GM12891 (cell line): ENCODE measurements at places on chromosomes 12 and 14.

GRCh38 chr14:49619730-49620129, 696 bp downstream of the RPL36AL start:
- DNase-seq = no peak

- DNase-seq = no peak
Measured at GRCh38 chr12:93749515-93749914, 72.3 kb downstream of the CRADD start.

GRCh38 chr12:65881348-65881961, 57.2 kb downstream of the HMGA2 start:
- no peak for DNase-seq

- DNase-seq = no peak
Measured at GRCh38 chr14:59358102-59358501, 107.1 kb downstream of the GPR135 start.

- DNase-seq = no peak
Measured at GRCh38 chr12:120242275-120242799, 23.2 kb downstream of the PXN start.

GRCh38 chr14:54148251-54148650, 191.6 kb upstream of the BMP4 start:
- no peak for DNase-seq

DNA sequence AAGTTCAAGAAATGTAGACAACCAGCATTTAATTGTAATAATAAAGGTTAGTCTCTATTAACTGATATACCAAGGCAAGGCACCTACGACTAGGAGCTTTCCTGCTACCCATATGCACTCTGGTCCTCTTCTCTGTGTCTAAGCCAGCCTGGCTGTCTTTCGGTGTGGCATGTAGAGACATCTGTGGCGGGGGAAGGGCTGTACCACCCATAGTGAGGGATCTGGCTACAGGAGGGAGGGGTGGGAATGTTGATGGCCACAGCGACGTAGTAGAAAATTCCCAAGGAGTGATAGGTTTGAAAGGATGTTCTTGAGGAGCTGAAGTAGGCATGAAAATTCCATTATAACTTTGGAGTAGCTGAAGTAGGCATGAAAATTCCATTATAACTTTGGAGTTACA, 344.2 kb downstream of the ATP23 start:
- no peak for DNase-seq

GRCh38 chr12:2537868-2538541, 256.8 kb upstream of the FKBP4 start:
- no peak for DNase-seq

GRCh38 chr14:65838565-65838964, 426.0 kb downstream of the FUT8 start:
- no peak for DNase-seq

DNA sequence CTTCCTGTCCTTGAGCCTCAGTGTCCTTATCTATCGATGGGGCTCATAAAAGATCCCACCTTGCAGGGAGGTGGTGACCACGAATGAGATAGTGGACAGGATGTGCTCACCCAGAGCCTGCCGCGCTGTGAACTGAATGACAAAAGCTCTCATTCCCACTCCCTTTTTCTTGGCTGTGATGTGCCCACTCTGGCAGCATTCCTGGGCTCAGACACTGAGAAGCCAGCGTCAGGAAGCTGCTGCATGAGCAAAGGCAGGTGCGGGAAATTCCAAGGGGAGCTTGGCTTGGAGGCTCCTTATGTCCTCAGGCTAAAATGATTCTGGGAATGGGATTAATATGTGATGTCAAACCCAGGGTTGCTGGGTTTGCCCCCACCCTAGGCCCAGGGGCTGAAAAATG, 61.6 kb downstream of the EFCAB11 start:
- no peak for DNase-seq

DNA sequence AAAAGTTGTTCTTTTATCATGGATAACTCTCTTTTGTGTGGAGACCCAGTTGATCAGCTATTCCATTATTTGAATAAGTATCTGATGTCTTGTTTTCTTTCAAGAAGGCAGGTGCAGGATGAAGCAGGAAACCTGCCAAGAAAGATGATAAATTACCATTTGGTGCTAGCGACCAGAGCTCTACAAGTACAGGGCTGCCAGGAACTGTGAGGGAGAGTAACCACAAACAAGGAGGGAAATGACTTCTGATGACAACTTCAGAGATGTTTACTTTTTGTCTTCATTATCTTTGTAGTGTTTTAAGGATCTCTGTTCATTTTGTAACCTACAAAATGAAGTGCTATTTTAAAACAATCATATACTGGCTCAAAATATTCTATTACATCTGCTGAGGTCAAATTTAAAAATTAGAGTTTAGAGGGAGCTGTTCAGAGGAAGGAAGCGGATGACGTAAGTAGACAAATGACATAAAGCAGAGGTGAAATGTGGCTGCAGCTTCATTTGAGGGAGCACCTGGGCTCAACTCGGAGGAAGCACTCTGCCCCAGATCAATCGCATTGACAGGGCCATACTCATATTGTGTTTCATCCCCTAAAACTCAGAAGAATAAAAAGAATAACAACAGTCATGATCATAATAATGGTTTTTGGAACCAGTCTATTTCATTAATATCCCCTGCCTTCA, 226.8 kb downstream of the C12orf42 start:
- no peak for DNase-seq

DNA sequence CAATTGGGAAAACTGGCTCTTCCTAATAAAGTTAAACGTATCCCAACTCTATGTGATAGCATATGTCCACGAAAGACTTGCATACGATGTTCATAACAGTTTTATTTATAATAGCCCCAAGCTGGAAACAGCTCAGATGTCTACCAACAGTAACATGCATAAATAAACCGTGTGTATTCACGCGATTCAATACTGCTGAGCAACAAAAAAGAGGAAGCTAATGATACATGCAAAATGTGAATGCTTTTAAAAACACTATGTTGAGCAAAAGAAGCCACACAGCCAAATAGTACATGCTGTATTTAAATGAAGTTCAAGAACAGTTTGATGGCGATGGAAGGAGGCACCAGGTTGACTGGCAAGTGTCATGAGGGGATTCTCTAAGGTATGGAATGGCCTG, 55.7 kb downstream of the TRIM9 start:
- no peak for DNase-seq

DNA sequence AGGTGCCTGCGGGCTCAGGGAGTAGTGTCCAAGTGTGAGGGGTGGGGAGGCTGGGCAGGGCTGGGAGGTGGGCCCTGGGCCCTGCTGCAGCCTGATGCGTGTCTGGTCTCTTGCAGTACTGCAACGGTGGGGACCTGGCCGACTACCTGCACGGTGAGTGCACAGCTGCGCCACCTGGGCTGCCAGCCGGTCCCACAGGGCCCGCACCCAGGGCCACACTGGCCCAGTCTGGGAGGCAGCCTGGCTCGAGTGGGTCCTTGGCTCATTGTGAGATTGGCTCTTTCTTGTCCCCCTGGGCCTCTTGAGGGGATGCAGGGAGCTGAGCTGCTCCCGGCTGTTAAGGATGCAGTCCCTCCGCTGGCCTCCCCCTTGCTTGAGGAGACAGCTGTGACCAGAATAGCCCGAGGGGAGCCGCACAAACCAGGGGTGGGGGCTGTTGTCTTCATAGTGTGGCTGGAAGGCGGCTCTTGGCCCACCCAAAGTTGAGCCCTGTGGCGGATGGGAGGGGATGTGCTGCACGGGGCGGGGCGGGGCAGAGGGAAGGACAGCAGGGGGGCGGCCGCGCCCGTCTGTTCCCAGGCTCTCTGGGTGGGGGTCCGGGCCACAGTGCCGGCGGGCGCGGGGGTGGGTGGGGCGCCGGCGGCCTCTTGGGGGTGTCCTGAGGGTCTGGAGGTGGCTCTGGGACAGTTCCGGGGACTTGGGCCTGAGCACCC, 13.1 kb downstream of the ULK1 start:
- no peak for DNase-seq

GRCh38 chr12:68245180-68246021, 8.0 kb downstream of the IL22 start:
- no peak for DNase-seq

DNA sequence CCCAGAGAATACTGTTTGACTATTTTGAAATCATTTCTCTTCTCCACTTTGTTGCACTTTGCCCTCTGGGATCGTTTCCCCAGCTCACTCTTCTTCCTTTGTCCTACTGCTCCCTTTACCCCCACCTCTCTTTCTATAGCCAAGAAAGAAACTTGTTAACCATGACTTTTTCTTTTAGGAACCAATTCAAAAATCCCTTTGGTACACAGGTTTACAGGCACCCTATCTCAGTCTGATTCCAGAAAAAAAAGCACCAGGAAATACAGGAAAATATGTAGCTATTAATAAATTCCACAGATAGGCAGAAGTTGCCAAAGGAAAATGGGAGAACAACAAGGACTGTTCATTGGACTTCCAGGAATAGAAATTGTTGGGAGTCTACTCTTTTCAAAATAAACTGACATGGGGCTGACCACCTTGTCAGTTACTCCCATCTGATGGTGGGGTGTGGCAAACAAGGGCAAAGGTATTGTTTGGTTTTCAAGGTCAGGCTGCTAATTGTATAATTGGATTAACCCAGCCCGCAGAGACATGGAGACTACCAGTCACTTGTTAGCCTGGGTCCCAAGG, 82.4 kb downstream of the CRADD start:
- no peak for DNase-seq

DNA sequence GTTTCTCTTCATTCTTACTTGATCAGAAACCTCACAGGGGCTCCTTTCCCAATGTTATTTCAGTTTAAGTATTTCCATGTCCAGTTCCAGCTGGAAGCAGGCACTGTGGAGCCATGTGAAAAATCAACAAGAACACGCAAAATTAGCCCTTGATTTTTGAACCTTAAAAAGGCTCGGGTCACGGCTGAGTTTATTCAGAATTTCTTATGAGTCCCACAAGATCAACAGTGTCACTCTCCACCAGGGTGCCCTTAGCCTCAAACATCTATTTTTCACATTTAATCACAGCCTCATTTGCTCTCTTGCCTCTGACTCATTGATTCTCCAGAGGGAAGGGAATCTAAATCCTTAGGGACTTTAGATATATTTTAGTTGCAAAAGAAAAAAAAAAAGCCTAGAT, 157.7 kb upstream of the AVPR1A start:
- DNase-seq = no peak

DNA sequence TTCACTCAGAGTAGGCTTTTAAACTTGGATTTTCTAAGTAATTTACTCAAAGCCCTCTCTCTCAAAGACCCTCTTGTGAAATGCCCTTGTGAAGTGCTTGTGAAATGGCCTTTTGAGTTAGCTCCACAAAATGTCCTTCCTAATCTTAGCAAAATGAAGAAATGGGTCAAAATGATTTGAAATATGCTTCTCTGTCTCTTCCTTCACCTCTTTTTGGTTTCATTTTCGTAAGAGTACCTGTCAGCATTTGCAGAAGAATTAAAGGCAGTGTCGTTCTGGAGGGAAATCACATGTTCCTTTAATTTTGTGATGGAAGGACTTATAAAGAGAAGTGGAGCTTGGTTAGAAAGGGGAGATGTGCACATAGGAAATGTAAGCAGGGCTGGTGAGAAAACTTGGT, 93.7 kb downstream of the HMGA2 start:
- no peak for DNase-seq

DNA sequence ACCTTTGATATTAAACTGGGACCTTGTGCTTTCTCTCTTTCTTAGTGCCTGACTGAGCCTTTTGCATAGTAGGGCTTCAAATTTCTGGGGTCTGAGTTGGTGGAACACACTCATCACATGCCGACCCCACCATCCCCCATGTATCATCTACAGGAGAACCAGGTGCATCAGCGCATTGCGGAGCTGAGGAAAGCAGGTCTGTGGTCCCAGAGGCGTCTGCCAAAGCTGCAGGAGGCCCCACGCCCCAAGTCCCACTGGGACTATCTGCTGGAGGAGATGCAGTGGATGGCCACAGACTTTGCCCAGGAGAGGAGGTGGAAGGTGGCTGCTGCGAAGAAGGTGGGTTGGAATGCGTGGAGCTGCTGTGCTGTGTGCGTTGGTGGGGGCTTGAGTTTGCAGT, 37.8 kb downstream of the EP400 start:
- no peak for DNase-seq

- no peak for DNase-seq
Measured at GRCh38 chr14:78005325-78005724, 164.8 kb upstream of the NRXN3 start.

- DNase-seq = no peak
Measured at GRCh38 chr14:101046071-101046470, 142.5 kb upstream of the RTL1 start.
